RWPE1 (cell line): ENCODE measurements at places on chromosomes 2 and 18.

DNA sequence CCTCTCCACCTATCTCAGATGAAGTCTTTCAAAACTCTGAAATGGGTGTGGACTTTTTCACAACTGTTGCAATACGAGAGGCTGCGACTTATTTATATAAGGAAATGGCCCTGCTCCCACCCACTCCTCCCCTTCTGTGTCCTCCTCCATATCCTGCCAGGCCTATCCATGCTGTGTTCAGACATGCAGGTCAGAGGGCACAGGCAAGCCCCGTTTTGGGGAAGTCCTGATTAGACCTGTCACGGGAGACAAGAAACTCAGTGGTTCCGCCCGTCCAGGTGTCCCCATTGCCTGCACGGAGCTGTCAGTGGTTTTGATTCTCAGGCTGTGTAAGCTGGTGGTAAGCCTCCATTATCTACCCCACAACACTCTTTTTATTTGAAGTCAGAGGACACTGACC, 99.6 kb upstream of the MGAT5 start:
- DNase-seq: no peak

DNA sequence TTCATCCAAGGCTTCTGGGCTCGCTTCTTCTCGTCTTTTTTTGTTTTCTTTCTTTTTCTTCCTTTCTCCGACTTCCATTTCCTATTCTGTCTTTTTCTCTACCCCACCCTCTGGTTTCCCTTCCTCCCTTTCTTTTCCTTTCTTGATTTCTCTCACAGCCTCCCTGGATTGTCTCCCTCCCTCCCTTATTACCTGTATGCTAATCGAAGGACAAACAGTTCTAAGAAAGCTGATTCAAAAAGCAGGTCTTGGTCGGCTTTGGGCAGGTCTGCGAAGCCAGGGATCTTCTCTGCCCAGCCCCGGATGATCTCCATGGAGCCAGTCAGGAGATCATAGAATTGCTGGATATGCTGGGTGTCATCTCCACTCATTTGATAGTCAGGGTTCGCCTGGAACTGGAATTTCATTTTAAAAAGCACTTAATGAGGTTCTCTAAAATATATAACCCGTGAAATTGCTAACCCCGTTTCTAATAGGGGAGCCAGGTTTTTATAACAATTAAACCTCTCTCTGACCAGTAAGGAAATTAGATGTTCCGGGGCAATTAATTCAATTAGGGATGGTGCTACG, 5.9 kb downstream of the NR4A2 start:
- no peak for DNase-seq

DNA sequence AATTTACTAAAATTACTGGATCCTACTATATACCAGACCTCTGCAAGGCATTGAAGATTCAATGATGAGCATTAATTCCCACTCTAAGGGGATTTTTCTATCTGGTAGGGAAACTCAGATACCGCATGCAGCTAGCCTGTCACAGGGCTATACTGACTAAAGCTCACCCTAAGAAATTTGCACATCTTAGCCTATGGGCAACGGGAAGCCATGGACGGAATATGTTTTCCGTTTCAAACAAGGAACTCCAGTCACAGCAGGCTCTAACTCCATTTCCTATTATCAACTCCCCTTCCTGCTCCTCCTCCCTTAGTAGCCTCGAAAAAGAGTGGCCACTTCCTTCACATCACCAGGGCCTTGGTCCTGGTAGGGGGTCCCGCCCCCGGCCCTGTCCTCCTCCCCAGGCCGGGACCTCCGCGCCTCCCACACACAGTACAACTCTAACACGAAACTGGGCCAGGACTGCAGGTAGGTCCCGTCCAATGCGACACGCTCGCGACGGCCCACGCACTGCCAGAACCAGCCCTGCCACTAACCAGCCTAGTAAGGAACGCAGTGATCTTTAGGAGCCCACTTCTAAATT, 659 bp upstream of the COX5B start:
- peak; percentile 9 for DNase-seq

DNA sequence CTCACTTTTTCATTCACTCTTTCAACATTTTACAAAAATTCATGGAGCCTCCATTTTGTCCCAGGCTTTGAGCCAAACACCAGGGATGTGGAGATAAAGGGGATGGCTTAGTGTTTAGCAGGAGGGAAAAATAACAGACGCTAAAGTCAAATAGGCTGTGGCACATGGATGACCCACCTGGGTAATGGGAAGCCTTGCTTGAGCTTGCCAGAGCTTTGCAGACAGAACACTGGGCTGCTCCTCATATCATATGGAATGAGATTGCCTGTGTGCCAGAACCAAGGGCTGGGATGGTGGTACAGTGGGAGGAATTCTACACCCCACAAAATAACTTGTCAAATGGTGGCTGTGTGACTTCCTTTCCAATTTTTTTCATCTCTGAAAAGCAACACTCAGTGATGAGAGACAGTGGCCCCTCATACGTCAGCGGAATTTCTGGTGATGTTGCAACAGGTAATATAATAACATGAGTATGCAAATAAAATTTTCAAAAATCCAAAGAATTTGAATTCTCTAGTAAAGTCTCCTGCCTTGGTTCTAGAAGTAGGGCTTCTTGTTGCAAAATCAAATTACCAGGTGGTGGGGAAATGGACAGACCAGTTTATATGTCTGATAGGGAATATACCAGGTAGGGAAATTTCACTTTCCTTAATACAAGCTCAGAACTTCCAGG, 252.9 kb downstream of the CLIP4 start:
- DNase-seq: no peak

DNA sequence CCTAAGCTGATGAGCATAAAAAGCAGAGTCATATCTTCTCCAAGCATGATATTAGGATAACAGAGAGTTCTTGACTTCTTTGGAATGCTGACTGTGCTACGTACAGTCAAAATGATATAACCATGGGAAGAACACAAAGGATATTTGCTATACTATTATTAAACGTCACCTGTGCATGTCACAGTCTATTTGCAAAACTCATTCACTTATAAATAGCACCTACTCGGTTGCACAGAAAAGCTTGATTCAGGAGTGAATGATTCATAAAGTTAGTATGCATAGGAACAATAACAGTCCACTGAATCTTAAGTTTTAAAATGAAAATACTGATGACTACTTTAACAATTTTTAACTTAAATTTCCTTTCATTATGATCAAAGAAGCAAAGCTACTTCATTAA, 83.3 kb downstream of the SP3 start:
- DNase-seq: no peak

DNA sequence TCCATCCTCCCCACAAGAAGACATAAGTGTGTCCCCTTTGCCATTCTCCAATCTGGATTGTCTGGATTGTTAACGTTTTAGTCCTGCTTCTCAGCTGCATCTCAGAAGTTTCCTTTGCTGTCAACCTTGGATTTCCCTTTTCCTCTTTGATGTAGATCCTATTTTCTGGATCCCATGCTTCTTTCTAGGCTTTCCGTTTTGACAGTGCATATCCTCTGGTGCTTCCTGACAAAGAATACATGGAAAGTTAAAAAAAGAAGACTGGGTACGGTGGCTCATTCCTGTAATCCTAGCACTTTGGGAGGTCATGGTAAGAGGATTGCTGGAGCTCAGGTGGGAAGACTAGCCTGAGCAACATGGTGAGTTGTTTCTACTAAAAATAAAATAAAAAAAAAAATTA, 26.8 kb downstream of the ABI2 start:
- no peak for DNase-seq

GRCh38 chr2:134445985-134446382, 192.1 kb downstream of the MGAT5 start:
- DNase-seq: no peak

- DNase-seq: no peak
These were observed 1.8 kb downstream of the SOCS6 start for GRCh38 chr18:70290482-70291294.

DNA sequence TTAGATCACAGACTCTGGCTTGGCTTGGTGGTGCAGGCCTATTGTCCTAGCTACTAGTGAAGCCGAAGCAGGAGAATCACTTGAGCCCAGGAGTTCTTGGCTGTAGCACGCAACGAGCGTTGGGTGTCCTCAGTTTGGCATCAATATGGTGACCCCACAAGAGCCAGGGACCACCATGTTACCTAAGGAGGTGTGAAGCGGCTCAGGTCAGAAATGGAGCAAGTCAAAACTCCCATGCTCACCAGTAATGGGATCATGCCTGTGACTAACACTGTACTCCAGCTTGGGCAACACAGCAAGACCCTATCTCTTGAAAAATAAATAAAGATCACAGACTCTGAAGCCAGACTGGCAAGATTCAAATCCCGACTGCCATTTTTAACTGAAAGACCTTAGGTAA, 1.7 kb upstream of the NOL10 start:
- no peak for DNase-seq

DNA sequence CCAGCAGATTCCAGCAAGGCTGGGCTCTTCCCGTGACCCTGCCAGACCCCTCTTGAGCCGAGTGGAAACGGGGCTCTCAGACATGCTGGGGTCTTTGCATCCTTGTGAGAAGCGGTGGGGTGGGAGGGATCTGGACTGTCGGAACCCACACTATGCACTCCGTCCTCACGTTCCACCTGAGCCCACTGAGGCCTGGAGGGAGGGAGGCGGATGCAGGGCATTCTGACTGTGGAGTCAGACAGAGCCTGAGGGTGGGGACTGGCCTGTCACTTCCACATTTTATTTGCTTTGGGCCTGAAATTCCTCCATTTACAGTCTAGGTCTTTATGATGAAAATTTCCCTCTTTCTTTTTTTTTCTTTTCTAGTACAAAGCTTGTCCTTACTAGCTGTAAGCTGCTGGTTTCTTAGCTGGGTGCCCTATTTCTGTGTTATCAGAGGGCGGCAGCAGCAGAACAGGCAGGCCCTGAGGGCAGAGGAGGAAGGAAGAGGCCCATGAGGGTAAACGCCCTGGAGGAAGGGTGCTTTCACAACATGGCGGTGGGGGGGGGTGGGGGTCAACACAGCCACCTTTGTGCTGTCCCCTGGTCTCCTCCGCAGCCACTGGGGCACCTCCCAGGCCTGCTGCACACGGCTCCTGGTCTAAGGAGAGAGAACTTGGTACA, 373.5 kb upstream of the MYT1L start:
- DNase-seq: no peak
